ENCODE measurements at places on chromosomes 5 and 9.
A peak's percentile ranks its signal among the peaks of the same experiment; 100 is the strongest.

DNA sequence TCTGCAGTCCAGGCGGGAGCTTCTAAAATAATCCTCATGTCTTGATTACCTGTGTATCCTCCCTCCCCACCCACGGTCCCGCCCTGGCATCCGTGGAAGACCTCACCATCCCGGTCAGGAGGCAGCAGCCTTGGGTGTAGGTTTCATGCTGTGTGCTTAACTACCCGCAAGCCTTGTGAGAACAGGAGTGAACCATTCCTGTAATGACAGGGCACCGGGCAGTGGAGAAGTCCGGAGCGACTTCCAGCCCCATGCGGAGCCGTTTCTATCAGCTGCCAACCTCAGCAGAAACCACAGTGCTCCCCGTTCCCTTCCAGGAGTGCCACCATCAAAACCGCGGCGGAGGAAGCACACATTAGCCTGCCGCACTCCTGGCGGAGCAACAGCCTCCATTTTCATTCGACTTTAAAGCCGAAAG is 123.5 kb upstream of the LMX1B start:
- DNase-seq, result no peak

GRCh38 chr5:54656261-54656728 is 138.7 kb downstream of the SNX18 start:
- DNase-seq, result no peak

DNA sequence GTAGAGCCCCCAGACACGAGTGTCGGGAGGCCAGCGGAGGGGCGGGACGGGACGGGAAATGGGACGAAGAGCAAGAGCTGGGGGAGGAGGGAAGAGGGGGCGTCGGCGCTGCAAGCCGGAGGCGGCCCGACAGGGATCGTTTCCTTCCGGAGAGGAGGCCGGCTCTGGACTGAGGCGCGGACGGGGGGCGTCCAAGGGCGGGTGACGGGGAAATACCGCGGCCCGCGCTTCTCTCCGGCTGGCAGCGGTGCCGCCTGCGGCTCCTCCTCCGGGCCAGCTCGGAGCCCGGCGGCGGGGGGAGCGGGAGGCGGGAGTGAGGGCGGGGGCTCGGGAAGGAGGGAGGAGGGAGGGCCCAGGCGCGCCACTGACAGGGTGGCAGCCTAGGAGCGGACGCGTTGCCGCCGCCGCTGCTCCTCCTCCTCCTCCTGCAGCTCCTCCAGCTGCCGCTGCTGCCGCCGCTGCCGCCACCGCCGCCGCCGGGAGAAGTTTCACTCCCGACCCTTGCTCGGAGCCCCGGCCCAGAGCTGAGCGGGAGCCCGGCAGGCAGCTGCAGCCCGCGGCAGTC is at the start of gene CHSY3:
TSS of gene CHSY3 (plus strand) at position 364 of the 565 bp plus-strand sequence.
- peak; percentile 24 for DNase-seq

DNA sequence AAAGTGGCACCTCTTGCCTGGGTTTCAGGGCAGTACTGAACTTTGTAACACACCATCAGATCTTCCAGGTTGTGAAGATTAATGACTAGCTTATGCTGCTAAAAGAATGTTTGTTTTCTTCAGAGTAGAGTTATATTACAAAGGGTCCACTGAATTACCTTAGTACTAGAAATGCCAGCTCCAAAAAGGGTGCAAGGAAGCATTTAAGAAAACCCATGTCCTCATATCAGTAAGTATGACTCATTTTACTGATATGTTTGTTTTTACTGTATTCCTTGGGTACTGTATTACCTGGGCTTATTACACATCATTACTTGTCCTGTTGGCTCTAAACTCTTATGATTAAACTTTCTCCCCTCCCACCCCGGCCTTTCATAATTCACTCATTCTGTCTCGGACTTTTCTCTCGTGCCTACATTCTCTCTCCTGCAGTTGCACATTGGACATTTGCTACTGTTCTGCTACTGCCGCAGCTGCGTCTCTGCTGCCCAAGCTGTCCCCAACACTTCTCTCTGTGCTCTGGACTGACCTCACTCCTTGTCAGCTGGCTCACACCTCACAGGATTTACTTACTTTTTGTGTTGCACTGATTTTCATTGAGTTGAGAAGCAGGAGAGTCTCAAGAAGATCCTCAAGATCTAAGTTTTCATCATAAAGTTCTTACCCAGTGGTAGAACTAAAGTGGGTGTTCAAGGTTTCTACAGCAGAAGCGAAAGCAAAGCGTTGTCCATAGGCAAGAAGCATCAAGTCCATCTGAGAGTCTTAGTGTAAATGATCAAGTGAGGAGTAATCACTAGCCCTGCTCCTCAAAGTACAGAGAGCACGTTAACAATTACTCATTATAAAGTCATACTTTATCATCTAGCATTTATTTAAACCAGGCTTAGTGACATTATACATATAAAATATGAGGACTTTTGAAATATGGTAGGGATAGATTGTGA is 53.2 kb upstream of the C9orf72 start:
- DNase-seq, result no peak

GRCh38 chr5:168607946-168608345 is 28.8 kb upstream of the PANK3 start:
- DNase-seq, result no peak

GRCh38 chr5:95940758-95941682 is 20.6 kb downstream of the ELL2 start:
- DNase-seq, result no peak
